ENCODE measurements at places on chromosomes 4 and X. TPM values are rescaled to one million over a fixed set of nuclear protein-coding genes. Genes with fewer than 3 reads are reported as not detected.

KDR gene
- 6.4 TPM for total RNA-seq

CABS1 gene
- total RNA-seq: not detected

BEX5 gene
- total RNA-seq: 7.8 TPM

GLRA3 gene
- 0.06 TPM for total RNA-seq

POLR2B gene
- 44.8 TPM for total RNA-seq

CPEB2 gene
- 6.8 TPM for total RNA-seq

ZNF157 gene
- not detected for total RNA-seq

MUC7 gene
- not detected for total RNA-seq

PRSS12 gene
- 7.4 TPM for total RNA-seq

All from pancreas (tissue), 10 donors.